Lower lobe of right lung (tissue), 2 donors: ENCODE measurements at places on chromosomes 4 and X. TPM values are rescaled to one million over a fixed set of nuclear protein-coding genes. Genes with fewer than 3 reads are reported as not detected.

- H3K27me3 ChIP-seq: no peaks in the 10 kb centered on the region
- no peaks in the 10 kb centered on the region for H3K36me3 ChIP-seq
- H3K4me1 ChIP-seq: peaks cover 27% of the 10 kb centered on the region
- no peak for DNase-seq
These were observed 18.2 kb downstream of the SH3KBP1 start for GRCh38 chrX:19869193-19869592.

HERC3 gene
- total RNA-seq: 54.1 TPM

DNA sequence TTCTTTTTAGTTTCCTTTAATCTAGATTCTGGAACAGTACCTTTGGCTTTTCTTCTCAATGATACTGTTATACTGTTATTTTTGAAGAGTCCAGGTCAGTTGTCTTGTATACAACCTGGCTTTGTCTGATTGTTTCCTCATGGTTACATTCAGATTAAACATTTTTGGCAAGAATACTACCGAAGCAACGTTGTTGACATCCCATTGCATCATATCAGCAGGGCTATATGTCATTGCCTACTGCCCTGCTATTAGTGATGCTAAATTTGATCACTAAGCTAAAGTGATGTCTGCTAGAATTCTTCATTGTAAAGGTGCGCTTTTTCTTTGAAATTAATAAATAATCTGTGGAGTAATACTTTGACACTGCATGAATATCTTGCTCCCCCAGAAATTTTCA is 5.8 kb upstream of the ATP1B4 start:
- no peak for DNase-seq
- no peak overlapping the region for H3K27ac ChIP-seq
- no peaks in the 10 kb centered on the region for H3K36me3 ChIP-seq
- no peak overlapping the region for H3K4me3 ChIP-seq
- no peaks in the 10 kb centered on the region for H3K4me1 ChIP-seq
- no peaks in the 10 kb centered on the region for H3K27me3 ChIP-seq

GRCh38 chrX:8868906-8869305 is 67.7 kb upstream of the FAM9A start:
- DNase-seq: no peak
- no peaks in the 10 kb centered on the region for H3K4me1 ChIP-seq
- H3K4me3 ChIP-seq: no peak overlapping the region
- H3K27me3 ChIP-seq: no peaks in the 10 kb centered on the region
- no peaks in the 10 kb centered on the region for H3K36me3 ChIP-seq

- DNase-seq: no peak
- H3K27ac ChIP-seq: no peak overlapping the region
- no peaks in the 10 kb centered on the region for H3K4me1 ChIP-seq
- H3K36me3 ChIP-seq: no peaks in the 10 kb centered on the region
- H3K4me3 ChIP-seq: no peak overlapping the region
- H3K27me3 ChIP-seq: no peaks in the 10 kb centered on the region
These were observed 29.1 kb upstream of the TRO start for GRCh38 chrX:54891573-54891972.

GRCh38 chr4:48337731-48338130 is 3.6 kb upstream of the SLAIN2 start:
- no peak overlapping the region for H3K27ac ChIP-seq
- H3K4me1 ChIP-seq: peaks cover 15% of the 10 kb centered on the region
- H3K36me3 ChIP-seq: no peaks in the 10 kb centered on the region
- no peak overlapping the region for H3K4me3 ChIP-seq

ENAM gene
- total RNA-seq: 0.12 TPM

ANKRD17 gene
- 57.4 TPM for total RNA-seq

GRCh38 chrX:150405006-150405405 is 41.9 kb downstream of the MAMLD1 start:
- no peaks in the 10 kb centered on the region for H3K36me3 ChIP-seq
- no peaks in the 10 kb centered on the region for H3K27me3 ChIP-seq
- no peak for DNase-seq
- no peaks in the 10 kb centered on the region for H3K4me1 ChIP-seq
- H3K27ac ChIP-seq: no peak overlapping the region
- no peak overlapping the region for H3K4me3 ChIP-seq

GRCh38 chr4:48706736-48707135 is 73.3 kb downstream of the FRYL start:
- no peak overlapping the region for H3K27ac ChIP-seq
- no peak overlapping the region for H3K4me3 ChIP-seq
- no peak for DNase-seq
- H3K4me1 ChIP-seq: no peaks in the 10 kb centered on the region

- H3K27me3 ChIP-seq: no peaks in the 10 kb centered on the region
- peaks cover 16% of the 10 kb centered on the region for H3K36me3 ChIP-seq
- no peak overlapping the region for H3K4me3 ChIP-seq
- peaks cover 13% of the 10 kb centered on the region for H3K4me1 ChIP-seq
- DNase-seq: no peak
These were observed 185.4 kb downstream of the SOWAHB start for GRCh38 chr4:76712564-76712963.

CTSO gene
- total RNA-seq: 28.1 TPM

DNA sequence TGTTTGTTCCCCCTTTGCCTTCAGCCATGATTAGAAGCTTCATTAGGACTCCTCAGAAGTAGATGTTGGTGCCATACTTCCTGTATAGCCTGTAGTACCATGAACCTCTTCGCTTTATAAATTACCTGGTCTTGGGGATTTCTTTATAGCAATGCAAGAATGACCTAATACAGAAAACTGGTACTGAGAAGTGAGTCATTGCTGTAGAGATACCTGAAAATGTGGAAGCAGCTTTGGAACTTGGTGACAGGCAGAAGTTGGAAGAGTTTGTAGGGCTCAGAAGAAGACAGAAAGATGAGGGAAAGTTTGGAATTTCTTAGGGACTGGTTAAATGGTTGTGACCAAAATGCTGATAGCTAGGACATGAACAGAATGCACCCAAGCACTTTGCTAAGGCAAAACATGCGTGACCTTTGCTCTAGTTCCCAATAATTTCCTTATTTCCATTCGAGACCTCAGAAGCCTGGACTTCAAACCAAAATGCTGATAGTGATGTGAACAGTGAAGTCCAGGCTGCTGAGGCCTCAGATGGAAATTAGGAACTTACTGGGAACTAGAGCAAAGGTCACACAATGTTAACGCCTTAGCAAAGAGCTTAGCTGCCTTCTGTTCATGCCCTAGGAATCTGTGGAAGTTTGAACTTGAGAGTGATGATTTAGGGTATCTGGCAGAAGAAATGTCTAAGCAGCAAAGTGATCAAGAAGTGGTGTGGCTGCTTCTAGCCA is 3.0 kb upstream of the USP46 start:
- H3K4me1 ChIP-seq: peaks cover 23% of the 10 kb centered on the region
- no peak for DNase-seq
- no peaks in the 10 kb centered on the region for H3K36me3 ChIP-seq
- no peak overlapping the region for H3K27ac ChIP-seq
- no peaks in the 10 kb centered on the region for H3K27me3 ChIP-seq

GRCh38 chr4:7166237-7166636 is 26.1 kb upstream of the SORCS2 start:
- H3K27me3 ChIP-seq: no peaks in the 10 kb centered on the region
- no peak overlapping the region for H3K4me3 ChIP-seq
- H3K4me1 ChIP-seq: no peaks in the 10 kb centered on the region
- no peaks in the 10 kb centered on the region for H3K36me3 ChIP-seq

GRCh38 chr4:55382488-55383003 is 13.2 kb upstream of the TMEM165 start:
- DNase-seq: no peak
- H3K27ac ChIP-seq: no peak overlapping the region
- no peaks in the 10 kb centered on the region for H3K36me3 ChIP-seq
- no peak overlapping the region for H3K4me3 ChIP-seq
- peaks cover 6% of the 10 kb centered on the region for H3K4me1 ChIP-seq

SLC10A3 gene
- total RNA-seq: 20.2 TPM

UGT2B10 gene
- total RNA-seq: not detected

DNA sequence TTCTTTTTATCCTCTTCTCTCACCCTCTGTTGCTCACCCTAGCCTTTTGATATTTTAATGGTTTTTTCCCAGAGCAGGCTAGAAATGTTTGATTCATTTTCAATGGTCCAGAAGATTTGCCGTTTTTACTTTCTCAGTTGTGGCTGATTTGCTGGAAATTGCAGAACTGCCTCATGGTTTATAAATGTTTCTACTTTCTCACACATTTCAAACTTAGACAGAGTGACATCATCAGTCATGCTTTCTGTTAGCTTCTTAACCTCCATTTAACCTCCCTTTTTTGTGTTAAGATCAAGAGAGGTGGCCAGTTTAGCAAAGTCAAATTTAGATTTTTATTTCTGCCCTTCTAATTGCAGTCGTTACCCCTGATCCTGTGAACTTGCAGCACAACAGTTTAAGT is 8.7 kb downstream of the RXFP1 start:
- no peak overlapping the region for H3K27ac ChIP-seq
- DNase-seq: no peak
- H3K4me1 ChIP-seq: no peaks in the 10 kb centered on the region
- no peaks in the 10 kb centered on the region for H3K36me3 ChIP-seq

DACH2 gene
- total RNA-seq: not detected

GRCh38 chr4:8910822-8911315 is 39.2 kb upstream of the HMX1 start:
- no peak for DNase-seq
- no peaks in the 10 kb centered on the region for H3K4me1 ChIP-seq
- H3K36me3 ChIP-seq: no peaks in the 10 kb centered on the region
- H3K4me3 ChIP-seq: no peak overlapping the region
- H3K27me3 ChIP-seq: peaks cover 23% of the 10 kb centered on the region

DNA sequence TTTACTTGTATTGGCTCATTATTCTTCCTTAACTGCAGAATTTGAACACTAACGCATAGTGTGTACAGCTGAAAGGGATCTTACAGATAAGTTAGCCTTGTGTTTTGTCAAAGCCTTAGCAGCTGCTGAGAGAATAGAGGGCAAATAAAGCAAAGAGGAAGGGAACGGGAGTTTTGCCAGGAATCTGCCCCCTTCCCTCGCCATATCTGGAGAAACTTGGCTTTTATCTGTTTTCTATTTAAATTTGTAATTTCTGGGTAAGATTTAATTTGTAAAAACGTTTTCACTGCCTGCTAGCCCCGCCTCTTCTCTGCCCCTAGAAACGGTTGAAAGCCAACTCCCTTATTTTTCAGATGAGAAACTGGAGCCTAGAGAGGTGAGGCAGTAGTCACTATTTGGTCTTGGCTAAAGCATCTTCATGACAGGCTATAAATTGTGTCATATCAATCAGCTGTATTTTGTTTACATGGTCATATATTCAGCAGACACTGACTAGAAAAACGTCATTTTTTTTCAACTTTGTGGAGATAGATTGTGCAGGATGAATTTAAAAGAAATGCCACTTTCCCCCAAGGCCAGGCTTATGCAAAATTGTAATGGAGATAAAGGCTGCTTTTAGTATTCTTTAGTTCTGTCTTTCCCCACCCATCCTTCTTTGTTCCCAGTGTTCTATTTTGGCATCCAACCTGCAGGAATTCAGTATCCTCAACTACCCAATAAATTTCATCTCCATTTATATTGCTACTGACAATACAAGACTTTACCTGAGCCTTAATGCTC is 319.4 kb downstream of the SH2D1A start:
- DNase-seq: no peak
- no peaks in the 10 kb centered on the region for H3K36me3 ChIP-seq
- no peak overlapping the region for H3K4me3 ChIP-seq
- no peak overlapping the region for H3K27ac ChIP-seq

- DNase-seq: no peak
- H3K27me3 ChIP-seq: no peaks in the 10 kb centered on the region
- H3K4me3 ChIP-seq: no peak overlapping the region
- H3K27ac ChIP-seq: no peak overlapping the region
- no peaks in the 10 kb centered on the region for H3K36me3 ChIP-seq
These were observed 279.3 kb upstream of the DIPK2B start for GRCh38 chrX:45479835-45480422.

CYP2U1 gene
- total RNA-seq: 11.0 TPM
